Stimulated activated CD4-positive, alpha-beta T cell treated with anti-CD3 and anti-CD28 coated beads, TNF-alpha, amount 100 ng/mL, for 1 hour (primary cell): ENCODE measurements at places on chromosomes 6 and 20.

DNA sequence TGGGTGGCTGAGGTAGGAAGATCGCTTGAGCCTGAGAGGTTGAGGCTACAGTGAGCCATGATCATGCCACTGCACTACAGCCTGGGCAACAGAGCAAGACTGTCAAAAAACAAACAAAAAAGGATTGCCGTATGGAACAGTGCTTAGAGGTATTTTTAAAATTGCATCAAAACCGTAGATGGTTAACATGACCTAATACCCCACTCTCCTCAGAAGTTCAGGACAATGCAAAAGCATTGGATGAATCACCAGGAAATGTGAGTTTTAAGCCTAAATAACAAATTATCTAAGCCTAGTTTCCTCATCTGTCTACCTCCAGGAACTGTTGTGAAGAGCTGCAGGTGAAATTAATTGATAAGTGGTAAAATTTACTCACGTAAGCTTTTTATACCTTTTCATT is 123.8 kb upstream of the ID4 start:
- DNase-seq = no peak

DNA sequence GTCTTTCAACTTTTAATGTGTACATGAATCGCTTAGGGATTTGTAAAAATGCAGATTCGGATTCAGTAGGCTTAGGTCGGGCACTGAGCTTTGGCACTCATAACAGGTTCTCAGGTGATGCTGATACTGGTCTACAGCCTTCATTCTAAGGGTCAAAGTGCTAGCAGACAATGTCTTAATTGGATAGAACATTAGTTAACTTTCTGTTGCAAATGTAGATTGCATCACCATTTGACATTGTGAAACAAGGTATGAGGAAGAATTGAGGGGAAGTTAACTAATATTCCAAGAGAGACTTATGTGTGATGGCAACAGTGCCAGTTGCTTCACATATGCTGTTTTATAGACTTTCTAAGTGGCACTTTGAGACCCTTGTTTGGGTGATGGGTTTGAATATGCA is 86.9 kb downstream of the MLIP start:
- no peak for DNase-seq

GRCh38 chr20:9668381-9668780 is 154.0 kb downstream of the LAMP5 start:
- DNase-seq = no peak

DNA sequence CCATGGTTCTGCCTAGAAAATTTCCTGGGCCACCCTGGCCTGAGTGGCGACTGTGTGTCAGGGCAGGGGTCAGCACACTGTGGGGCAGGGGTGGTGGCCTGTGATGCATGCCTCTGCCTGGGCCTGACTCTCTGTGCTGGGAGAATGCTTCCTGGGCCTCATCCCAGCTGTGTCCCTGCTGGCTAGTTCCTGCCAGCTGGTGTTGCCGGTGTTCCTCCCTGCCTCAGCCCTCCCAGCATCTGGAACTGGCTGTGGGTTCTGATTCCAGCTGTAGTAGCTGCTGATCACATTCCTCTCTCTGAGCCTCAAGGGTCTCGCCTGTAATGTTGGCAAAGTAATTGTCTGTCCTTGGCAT is 101.5 kb downstream of the SYCP2 start:
- no peak for DNase-seq

- DNase-seq = no peak
Measured at GRCh38 chr6:78615430-78615904, 251.9 kb upstream of the IRAK1BP1 start.

GRCh38 chr6:98648211-98648914 is 186.0 kb upstream of the POU3F2 start:
- no peak for DNase-seq

GRCh38 chr20:32535953-32536823 is 48.9 kb downstream of the NOL4L start:
- peak; percentile 54 for DNase-seq

DNA sequence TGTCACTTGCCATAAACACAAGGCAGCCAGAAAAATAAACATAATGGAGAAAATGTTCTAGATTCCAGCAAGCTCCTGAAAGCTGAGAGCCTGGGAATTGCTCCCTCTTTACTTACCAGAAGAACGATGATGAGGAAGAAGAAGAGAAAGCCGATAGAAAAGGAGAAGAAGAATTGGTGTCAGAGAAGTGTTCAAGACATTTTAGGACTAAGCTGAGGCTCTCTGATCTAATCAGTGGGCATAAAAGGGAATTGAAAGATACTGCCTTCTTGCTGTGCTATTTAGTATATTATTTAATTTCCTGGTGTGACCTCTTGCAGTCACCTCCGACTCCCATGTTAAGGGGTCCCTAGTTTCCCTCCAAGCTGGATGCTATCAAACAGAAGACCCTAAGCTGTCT is 316.6 kb upstream of the JARID2 start:
- no peak for DNase-seq

DNA sequence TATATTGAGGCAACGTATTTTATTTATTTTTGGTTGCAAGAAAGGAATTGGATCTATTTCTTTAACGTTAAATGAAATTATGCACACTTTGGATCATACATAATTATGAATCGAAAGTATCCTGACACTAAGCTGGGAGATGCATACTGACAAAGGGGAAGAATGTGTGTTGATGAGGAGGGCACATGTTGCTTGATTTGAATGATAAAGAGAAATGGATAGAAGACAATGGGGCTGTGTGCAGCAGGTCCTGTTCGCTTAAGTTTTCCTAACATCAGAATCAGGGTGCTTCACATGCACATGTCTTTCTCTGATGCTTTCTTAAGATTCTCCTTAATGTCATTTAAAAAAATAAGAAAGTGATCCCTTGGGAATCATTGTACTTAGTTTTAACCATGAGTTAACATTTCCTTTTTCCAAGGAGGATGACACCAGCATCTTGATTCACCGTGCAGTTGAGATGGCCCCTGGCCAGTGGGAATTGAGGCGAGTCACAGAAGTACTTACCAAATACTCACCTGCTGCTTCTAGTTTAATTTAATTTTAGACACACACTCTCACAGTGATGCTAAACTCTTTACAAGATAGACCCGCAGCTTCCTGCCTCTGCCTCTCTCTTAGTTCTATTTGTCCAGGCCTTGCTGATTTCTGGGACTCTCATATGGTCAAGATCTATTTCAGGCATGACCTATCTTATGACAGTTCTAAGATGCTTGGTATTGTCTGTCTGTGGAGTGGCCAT is 116.5 kb downstream of the CLIC5 start:
- no peak for DNase-seq

- no peak for DNase-seq
Measured at GRCh38 chr6:53805725-53806124, 10.9 kb downstream of the LRRC1 start.

DNA sequence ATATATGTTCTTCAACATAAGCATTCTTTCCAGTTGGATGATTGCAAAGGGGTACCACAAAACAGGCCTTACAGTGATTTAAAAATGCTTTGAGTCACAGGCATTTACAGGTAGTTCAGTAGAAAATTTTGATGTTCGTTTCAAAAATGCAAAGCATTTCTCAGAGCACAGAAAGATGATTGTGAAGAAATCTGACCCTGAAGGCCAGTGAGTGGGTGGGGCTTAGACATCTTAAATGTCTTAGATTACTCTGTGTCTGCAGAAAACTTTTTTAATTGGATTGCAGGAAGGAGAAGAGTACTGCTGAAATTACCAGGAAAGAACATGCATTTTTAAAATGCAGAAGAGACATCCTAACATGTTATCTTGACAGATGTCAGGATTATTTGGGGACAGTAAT is 268.3 kb downstream of the CDKAL1 start:
- DNase-seq = no peak

DNA sequence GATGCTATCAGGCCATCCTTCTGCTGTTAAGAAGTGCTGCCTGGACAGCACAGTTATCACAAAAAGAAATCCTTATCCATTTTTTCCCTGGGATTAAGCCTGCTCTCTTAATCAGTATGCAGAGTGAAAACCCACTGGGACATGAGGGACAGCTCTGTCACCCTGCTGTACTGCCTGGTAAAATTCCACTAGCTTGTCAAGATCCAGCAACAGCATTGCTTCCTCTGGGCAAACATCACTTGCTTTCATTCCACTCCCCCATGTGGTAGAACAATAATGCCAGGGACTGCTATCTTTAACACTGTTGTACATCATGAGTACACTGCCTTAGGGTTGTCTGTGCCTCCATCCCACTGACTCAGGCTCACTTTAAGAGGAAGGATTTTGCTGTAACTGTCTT is 331.3 kb downstream of the KIF16B start:
- no peak for DNase-seq

- no peak for DNase-seq
Measured at GRCh38 chr6:168125429-168126001, 46.5 kb upstream of the FRMD1 start.

- DNase-seq = no peak
Measured at GRCh38 chr6:77926198-77926751, 273.4 kb downstream of the MEI4 start.

DNA sequence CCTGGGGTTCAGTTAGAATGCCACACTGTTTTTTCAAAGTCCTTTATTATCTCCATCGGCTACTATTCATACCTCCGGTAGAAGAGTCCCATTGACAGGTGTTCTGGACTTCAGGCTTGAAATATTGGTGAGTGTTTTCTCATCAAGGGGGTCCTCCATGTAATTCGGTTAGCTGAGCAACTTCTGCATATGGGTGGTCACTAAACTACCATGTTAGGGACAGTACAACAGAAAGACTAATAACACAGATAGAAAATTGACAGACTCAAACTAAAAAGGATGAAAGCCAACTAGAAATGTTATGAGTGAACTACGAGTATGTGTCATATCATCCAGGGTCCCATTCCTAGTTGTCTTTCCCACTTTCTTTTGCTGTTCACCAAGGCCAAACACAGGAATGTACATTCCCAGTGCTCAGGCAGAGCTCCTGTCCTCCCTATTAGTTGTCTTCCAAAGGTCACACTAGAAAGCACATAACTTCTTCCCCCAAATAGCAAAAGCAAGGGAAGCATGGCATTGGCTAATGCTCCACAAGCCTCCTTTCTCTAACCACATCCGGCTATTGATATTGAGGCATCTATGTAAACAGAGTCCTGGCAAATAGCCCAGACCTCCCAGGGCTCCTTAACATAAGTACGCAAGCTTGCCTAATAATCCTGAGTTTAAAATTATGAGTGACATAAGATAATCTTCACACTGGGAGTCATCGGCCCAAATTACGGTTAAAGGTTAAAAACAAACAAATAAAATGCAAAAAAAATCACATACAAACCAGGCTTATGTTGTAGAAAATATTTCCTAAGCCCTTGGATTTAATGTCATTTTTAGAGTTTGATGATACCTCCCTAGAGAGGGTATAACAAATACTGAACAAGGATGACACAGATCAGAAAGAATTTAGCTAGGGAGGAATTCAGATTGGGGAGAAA is 13.2 kb downstream of the CCN2 start:
- no peak for DNase-seq

DNA sequence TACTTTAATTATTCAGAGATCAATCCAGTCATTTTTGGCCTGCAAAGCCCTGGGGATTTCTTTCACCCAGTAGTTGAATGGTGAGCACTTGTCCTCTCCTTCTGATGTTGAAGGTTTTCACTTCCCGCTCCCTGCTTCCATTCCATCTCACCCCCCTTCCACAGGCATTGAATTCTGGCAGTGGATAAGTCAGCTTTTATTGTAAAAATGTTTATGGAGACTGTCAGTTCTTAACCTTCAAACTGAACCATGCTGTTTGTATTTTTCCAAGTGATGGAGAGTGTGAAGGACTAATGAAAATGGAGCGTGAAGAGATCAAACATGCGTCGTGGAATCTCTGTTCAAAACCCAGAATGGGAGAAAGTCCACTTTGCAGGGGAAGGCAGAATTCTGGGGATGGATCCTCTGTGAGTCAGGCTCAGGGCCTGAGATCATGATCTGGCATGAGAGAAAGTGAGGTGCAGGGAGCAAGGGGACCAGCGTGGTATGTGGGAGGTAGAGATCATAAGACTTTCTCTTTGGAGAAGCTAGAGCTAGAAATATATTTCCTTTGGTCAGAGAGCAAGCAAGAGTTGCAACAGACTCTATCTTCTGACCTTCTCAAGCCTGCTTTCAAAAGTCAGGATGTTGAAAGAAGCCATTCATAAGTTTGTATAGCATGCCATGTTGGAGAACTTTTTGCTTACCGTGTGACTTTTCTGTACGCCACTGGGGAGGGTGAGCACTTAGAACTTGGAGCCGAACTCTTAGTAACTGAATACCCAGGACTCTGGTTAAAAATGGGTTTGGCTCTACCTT is 30.2 kb downstream of the ISM1 start:
- no peak for DNase-seq

- DNase-seq = no peak
Measured at GRCh38 chr6:24339932-24340331, 17.9 kb downstream of the DCDC2 start.

DNA sequence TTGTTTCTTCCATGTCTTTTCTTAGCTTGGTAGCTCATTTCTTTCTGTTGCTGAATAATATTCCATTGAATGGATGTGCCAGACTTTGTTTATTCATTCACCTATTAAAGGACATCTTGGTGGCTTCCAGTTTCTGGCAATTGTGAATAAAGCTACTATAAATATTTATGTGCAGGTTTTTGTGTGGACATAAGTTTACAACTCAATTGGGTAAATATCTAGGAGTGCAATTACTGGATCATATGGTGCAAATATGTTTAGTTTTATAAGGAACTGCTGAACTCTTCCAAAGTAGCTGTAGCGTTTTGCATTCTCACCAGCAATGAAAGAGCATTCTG is 16.8 kb upstream of the SDCBP2 start:
- DNase-seq = no peak

GRCh38 chr6:89208551-89208950 is 8.6 kb downstream of the GABRR1 start:
- DNase-seq = no peak

- DNase-seq = no peak
Measured at GRCh38 chr6:87714093-87714842, 12.2 kb upstream of the AKIRIN2 start.

- no peak for DNase-seq
Measured at GRCh38 chr20:24588047-24588635, 118.7 kb downstream of the SYNDIG1 start.

- DNase-seq = no peak
Measured at GRCh38 chr20:53071833-53072232, 99.7 kb downstream of the TSHZ2 start.

GRCh38 chr6:167985911-167986595 is 11.4 kb upstream of the KIF25 start:
- DNase-seq = no peak

GRCh38 chr20:2004171-2004570 is 10.3 kb upstream of the PDYN start:
- DNase-seq = no peak

DNA sequence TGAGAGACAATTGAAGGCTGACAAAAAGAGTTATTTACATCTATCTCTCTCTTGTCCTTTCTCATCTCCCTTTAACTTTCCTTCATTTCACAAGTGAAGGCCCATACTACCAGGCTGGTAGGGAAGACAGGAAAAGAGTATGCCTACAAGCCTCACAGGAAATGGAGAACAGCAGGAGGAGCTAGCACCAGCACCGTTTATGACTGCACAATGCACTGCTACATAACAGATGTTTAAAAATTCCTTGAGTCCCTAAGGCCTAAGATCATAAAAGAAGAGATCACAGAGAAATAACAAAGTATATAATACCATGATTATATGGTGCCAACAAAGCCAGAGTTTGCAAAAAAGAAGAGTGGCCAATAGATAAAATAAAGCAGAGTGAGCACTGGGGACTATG is 194.8 kb downstream of the UNC5CL start:
- DNase-seq = no peak
